ENCODE measurements at places on chromosomes 2 and 18.

DNA sequence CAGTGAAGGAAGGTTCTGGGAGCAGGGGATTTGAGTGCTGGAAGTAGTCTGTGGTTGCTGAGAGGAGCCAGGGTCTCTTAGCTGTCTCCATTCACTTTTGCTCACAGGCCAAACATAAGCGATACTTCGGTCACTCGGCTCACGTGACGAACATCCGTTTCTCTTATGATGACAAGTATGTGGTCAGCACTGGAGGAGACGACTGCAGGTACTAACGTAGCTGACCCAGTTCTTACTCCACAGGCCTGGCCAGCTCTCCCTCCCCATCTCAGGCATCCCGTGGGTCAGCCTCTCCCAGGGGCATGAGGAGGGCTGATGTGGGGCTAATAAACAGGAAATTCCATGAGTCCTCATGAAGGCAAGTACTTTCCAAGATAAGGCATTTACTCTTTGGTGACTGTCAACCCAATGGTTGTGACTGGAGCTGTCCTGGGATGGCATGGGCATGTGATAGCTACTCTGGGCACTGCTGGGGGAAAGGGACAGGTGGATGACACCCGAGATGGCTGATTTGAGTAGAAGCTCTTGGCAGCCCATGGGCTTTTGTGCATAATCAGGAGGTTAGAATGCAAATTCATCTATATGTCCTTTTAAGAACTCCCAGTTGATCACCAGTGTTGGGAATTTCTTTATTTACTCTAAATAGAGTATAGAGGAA is 81.6 kb downstream of the RTN4 start:
- DNase-seq, result no peak

DNA sequence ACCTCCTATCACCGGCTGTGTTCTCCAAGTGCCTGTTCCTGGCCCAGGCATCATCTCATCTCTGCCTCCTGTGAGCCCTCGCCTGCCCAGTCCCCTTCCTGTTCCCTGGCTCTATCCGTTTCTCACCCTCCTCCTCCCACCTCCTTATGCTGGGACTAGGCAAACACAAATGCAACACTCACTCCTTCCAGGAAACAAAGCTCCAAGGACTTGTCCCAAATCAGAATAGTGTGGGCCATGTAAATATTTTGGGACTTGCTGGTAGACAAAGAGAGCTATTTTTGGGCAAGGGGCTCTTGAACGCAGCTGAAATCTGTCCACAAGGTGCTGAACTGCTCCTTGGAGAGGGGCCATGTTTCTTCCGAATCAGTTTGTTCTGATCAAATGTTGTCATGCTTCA is 25.3 kb downstream of the MBP start:
- no peak for DNase-seq

DNA sequence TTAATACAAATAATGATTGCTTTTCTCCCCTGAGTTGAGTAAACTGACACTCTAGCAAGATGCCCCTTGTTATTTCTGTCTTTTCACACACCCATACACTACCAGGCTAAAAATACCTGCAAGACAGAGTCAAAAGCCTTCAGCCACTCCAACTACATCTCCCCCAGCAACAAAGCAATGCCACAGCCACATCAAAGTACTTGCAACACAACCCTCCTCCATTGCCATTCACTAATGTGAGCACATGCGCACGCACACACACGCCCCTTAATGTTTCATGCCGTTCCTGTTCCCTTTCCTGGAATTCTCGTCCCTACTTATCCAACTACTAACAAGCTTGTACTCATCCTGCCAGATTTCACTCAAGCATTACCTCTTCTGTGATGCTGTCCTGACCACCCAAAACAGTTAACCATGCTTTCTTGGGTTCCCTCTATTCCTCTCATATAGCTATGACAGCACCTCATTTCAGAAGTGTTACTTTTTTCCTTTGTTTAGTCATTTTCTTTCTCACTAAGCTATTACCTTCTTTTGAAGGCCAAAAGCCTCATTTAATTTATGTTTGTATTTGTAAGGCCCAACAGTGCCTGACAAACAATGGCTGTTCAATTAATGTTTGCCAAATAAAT is 29.6 kb downstream of the SLC25A12 start:
- DNase-seq, result peak; percentile 10

DNA sequence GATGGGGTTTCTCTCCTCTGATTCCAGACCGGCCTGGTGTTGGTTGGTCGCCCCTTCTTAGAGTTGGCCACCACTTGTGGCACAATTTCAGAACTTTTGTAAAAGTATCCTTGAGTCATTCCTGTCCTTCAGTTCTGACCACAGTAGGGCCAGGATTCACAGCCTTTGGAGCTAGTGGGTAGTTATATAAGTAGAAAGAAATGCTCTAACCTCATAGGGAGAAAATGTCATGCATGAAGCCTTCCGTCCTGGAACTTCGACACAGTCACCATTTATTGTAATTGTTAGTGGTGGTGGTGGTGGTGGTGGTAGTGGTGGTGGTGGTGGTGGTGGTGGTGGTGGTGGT is 65.4 kb downstream of the EPAS1 start:
- DNase-seq, result no peak

DNA sequence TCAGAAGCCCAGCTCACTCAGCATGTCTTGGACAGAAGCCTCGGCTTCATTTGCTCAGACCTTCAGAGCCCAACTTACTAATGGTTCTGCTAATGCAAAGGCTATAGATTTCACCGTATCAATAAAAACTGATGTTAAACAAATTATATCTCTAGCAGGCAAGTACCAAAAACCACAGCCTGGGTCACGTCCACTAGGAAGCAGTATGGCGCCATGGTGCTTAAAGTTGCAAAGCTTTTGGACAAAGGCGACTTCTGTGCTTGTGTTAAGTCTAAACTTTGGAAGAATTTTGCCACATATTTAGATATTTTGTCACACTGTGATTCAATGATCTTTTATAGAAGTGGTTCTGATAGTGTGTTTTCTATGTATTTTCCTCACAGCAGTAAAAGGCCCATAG is 276.8 kb upstream of the PARD3B start:
- DNase-seq, result no peak

DNA sequence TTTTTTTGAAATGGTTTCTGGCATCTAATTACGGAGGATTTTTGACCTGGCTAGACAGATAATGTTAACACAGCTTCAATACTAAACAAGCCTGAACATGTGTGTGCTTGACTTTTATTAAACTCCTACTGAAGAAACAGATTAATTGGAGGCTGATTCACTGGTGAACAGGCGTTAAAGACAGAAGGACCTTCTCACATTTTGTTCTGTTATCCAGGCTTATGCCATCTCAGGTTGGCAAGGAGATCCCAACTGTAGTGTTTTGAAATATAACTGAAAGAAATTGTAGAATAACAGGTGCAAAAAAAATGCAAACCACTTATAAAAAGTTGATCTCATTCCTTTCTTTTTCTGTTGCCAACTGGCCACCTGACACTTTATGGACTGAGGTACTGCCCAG is 269.6 kb downstream of the ARHGAP15 start:
- DNase-seq, result no peak

DNA sequence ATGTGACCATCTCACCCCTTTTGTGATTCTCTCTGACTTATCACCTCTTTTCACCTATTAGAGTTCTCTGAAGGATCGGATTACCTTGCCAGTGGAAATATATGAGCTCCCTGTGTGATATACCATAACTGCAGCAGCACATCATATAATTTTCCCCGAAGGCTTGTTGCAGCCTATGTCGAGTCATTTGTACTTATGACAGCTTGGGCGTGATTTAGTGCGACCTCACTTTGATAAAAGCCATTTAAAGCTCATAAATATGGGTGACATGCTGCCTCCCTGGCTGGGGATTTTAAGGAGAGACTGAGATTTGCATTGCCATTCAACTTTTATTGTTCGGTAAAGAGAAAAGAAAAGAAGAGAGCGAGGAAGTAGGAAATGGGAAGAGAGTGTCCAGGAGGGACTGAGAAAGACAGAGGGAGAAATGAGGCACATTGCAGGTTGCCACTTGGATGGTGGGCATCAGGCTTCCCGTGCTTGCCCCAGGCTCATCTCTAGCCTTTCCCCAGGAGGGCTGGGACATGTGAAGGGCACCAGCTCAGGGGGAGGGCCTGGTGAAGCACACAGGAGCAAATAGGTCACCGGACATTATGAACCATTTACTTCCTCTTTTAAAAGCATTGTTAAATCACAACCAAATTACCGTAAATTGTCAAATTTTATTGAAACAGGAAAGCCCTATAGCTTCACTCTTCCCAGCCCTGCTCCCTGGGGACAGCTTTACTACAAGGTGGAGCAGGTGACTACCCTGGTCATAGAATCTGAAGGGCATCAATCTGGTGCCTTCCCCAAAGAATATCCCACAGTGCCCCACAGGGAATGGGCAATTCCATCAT is 161.3 kb downstream of the SETBP1 start:
- no peak for DNase-seq

DNA sequence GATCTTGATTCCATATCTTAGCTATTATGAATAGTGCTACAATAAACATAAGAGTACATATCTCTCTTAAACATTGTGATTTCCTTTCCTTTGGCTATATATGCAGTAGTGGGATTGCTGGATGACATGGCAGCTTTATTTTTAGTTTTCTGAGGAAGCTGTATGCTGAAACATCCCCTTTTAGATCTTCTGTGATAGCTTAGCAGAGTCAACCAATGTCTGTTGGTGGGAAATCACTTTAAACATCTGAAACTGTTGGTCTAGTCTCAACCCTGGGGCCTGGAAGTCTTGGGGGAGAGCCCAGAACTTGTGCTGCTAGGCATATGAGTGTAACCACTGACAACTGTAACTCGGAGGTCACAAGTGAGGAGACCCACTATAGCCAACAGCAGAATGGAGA is 378.6 kb upstream of the SLC14A2 start:
- DNase-seq, result no peak

- DNase-seq, result no peak
Measured at GRCh38 chr2:41709702-41710599, 337.9 kb upstream of the PKDCC start.

DNA sequence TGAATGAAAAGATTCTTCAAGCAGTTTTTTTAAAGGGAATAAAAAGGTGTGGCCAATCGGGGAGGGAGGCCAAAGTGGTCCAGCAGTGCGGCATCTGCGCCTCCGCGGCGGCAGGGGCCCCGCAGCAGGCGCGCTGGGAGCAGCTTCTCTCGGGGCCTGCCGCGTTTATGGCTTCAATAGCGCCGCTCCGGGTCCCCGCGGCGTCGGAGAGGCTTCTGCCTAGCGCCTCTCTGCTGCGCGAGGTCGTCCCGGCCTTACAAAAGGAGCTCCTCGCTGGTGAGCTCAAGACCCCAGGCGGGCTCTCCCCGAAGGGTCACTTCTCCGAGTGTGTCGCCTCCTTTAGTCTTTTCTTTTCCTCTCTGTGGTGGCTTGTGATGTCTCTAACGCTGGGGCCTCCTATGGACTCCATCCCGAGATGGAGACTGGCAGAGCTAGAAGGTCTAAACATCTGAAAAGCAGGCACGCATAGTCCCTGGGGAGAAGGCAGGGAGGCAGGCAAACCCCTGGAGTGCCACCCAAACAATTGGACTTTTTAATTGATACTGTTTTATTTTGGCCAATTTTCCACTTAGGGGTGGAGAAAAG is 67.1 kb downstream of the SUMO1 start:
- DNase-seq, result no peak

- DNase-seq, result no peak
Measured at GRCh38 chr18:69898241-69898861, 49.3 kb downstream of the CD226 start.

DNA sequence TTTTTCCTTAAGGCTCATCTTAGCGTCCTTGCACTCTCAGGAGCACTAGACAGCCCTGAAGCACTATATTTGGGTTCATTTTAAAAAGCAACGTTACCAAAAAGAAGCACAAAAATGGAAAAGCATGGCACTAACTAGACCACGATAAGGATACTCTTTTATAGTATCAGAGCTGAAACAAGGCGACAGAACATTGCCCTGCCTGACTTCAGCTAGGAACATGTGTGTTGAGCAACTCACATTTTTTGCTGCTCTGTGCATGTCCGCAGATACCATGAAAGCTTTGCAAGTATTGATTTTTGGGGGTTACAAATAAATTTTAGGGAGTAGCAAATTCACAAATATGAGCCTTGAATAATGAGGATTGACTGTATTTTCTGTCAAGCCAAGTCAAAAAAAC is 332.0 kb downstream of the PTPRM start:
- DNase-seq, result no peak

DNA sequence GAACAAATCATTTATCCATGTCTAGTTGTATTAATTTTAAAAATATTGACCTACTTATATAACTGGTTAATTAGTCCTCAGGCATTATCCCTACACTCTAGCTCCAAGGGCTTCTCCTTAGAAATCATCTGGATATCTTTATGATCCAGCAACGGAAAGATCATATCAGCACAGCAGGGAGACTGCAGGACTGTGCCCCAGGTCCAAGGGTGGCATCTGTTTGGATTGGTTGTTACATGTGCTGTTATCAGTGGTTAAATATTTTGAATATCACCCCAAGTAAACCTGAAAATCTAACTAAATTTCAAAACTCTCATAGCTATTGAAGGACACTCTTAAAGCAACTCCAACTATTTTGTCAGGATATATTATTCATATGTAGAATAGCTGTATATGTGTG is 556.2 kb upstream of the ZEB2 start:
- no peak for DNase-seq

- no peak for DNase-seq
Measured at GRCh38 chr2:185793532-185794345, 55.1 kb downstream of the FSIP2 start.

- no peak for DNase-seq
Measured at GRCh38 chr2:104687147-104687546, 166.8 kb upstream of the POU3F3 start.

DNA sequence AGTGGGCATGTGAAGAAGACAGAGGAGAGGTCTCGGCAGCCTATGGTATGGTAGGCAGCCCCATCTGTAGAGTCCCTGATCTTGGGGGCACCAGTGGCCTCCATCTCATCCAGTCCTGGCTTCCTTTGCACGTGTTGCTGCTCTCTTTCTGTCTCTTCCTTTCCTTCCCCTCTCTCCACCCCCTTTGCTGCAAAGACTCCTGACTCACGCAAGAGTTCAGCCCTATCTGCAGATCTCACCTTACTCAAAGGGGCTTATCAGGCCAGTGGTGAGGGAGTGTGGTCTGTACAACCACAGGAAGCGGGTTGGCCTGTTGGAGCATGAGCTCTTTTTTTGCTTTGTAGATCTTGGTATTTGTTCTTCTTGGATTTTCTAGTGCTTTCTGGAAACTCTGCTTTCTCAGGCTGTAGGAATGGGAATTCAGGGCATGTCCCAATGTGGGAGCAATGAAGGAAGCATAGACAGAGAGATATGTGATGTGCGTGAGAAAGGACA is 14.6 kb upstream of the NT5DC4 start:
- peak; percentile 49 for DNase-seq

- no peak for DNase-seq
Measured at GRCh38 chr2:157989227-157989626, 112.4 kb upstream of the UPP2 start.

GRCh38 chr2:231533086-231533776 is 3.0 kb upstream of the NMUR1 start:
- no peak for DNase-seq

- DNase-seq, result no peak
Measured at GRCh38 chr2:206641226-206641625, 1.1 kb upstream of the FAM237A start.

DNA sequence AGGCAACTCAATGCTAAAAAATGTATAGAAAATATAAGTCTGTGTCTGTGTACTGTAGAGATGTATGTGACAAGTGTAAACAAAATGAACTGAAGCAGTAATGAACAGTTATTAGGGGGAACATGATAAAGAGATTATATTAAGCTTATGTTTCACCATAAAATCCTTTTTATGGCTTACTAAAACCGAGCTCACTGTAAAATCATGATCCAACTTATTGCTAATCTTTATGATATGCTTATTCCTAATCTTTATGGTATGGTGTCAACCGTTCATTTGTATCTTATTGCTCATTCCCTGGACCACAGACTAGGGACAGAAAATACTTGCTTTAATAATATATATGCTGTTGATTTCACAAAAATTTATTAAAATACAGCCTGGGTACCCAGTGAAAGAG is 62.1 kb downstream of the TNFRSF11A start:
- no peak for DNase-seq
